Left lung (tissue), 14 donors: ENCODE measurements at places on chromosomes 2 and 18.

DNA sequence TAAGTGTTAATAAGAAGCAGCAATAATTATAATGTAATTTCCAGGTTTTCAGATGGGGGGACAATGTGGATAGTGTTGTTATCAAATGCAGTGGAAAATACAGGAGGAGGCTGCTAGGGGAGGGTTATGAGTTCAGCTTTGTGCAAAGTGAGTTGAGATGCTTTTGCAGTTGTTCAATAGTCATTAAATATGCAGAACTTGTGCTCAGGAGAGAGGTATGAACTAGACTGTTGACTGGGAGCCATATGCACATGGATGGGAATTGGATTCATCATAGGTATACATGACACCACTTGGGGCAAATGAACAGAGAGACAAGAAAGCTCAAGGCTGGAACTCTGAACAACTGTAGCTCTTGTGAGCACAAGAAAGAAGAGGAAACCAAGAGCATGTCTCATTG is 182.1 kb upstream of the PID1 start:
- DNase-seq: no peak

GRCh38 chr2:56713161-56713676 is 529.4 kb downstream of the CCDC85A start:
- no peak for DNase-seq

DNA sequence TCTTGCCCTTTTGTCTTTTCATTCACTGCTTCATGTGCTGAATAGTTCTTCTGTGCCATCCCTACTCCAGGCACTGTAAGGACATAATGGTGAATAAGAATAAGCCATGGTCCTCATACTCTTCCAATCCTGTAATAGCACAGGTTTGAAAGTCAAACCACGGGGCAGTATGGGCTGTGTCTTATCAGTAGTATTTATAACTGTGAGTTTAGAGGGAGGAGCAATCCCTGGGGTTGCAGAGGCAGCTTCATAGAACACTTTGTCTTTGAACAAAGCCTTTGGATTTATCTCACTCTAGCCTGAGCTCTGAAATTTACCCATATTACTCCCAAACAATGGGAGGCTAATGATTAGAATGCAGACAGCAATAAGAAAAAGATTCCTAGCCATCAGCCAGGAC is 30.2 kb upstream of the ALK start:
- no peak for DNase-seq

DNA sequence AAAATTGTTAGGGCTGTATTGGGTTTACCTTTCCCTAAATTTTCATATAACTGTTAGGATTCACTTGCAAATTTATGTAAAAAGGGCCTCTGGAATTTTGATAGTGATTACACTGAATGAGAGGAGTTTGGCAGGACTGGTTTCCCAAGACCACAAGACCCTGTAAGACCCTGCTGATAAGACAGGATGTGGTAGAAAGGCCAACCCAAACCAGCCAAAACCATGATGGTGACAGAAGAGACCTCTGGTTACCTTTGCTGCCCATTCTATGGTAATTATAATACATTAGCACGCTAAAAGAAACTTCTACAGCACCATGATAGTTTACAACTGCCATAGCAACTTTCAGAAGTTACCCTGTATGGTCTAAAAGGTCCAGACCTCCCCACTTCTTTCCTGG is 8.3 kb upstream of the CASP10 start:
- DNase-seq: no peak

DNA sequence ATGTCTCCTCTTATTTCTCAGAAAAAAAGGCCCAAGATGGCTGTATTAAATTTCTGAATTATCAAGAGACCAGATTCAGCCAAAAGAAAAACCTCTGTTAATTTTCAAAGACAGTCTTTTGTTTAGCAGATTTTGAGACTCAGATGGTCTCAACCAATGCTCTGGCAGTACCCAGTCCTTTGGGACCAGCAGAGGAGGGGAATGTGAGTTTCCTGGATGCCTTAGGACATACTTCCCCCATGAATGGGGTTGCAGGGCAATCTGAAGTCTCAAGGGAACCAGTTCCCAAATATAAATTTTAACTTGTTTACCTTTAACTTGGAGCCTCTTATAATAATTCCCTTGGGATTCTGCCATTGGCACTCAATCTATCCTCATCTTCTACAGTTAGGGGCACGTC is 107.8 kb upstream of the ZNF521 start:
- DNase-seq: no peak
